Activated B cell treated with CpG ODN at 0.5 μM for 24 hours (primary cell): ENCODE measurements at places on chromosomes 6 and 20. TPM values are rescaled to one million over a fixed set of nuclear protein-coding genes. Genes with fewer than 3 reads are reported as not detected.

Gene TCF19
- total RNA-seq = 17.3 TPM in 2 replicates

Gene SEMG1
- not detected in 2 replicates for total RNA-seq

- DNase-seq = no peak
Observed at GRCh38 chr20:1881240-1881835, 13.9 kb upstream of the SIRPA start.

GRCh38 chr6:161393839-161394364 is 120.0 kb upstream of the AGPAT4 start:
- DNase-seq = no peak

GRCh38 chr6:93932175-93932574 is 512.8 kb upstream of the EPHA7 start:
- no peak for DNase-seq

Gene PREX1
- total RNA-seq = 65.0 and 71.4 TPM in 2 replicates

Gene PHACTR1
- 109 and 115 TPM in 2 replicates for total RNA-seq

- no peak for DNase-seq
Observed at GRCh38 chr6:38901802-38902522, 146.6 kb upstream of the GLP1R start.

DNA sequence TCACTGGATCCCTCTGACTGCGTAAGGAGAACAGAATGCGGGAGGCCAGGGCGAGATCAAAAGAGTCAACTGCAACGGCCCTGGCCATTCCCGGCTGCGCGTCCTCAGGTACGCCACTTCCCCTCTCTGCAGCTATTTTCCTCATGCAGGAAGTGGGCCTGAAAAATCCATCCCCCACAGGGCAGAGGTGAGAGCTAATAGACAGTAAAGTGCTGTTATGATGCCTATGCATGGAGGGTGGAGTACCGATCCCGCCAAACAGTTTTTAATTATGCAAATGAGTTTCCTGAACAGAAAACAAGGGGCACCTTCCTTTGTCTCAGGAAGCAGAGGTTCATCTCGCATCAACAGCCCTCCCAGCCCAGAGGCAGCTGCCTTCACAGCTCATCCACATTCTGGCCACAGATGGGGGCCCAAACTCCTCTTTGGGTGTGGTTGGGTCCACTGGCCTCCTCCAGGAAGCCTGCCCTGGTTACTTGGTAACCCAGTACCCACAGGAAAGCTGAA is 9.3 kb downstream of the PREX1 start:
- no peak for DNase-seq

Gene CRISP3
- total RNA-seq = not detected in 2 replicates

Gene BANF2
- total RNA-seq = not detected in 2 replicates

GRCh38 chr6:119308048-119308570 is 41.5 kb downstream of the MAN1A1 start:
- no peak for DNase-seq

GRCh38 chr20:61936701-61937131 is 129.0 kb downstream of the TAF4 start:
- no peak for DNase-seq

- DNase-seq = no peak
Observed at GRCh38 chr20:60765821-60766403, 486.1 kb upstream of the CDH4 start.

- no peak for DNase-seq
Observed at GRCh38 chr6:163530406-163530805, 115.9 kb downstream of the QKI start.

GRCh38 chr6:53579338-53579737 is 34.4 kb upstream of the GCLC start:
- DNase-seq = no peak

GRCh38 chr20:24738981-24739633 is 210.0 kb upstream of the CST7 start:
- no peak for DNase-seq

- no peak for DNase-seq
Observed at GRCh38 chr6:80446454-80447045, 340.1 kb downstream of the BCKDHB start.

DNA sequence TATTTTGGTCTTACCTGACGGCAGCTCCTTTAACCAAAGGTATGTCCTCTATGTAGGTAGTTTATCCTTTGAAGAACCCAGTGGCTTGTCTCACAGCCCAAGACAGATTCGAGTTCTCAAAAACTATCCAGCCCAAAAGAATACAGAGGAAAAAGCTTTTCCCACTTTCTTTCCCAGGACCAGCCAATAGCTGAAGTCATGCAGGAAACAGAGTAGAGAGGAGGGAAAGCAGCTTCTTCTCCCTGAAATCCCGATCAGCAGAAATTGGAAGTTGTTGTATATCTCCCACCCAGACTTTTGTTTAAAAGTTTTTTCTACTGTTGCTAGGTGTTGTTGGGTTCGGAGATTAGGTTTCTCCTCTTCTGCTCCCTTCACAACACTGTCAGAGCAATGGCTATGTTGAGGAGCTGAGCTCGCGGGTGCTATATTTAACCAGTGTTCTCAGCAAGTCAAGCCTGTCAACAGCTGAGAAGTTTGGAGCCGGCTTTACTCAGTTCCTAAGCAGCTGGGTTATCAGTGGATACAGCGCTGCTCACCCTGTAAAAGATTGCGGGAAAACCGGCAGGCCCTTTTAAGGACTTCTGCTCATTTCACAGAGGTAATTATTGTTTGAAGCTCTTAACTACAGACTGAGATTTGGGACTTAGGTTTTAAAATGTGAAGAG is at the start of gene FILIP1:
Gene FILIP1, minus strand, starts transcription at position 401 of the 665 bp plus-strand sequence. CDS start 78,828 bp downstream, outside the sequence.
- DNase-seq = no peak

- no peak for DNase-seq
Observed at GRCh38 chr6:151172751-151173150, 67.0 kb upstream of the AKAP12 start.

GRCh38 chr20:60063048-60063451 is 104.8 kb downstream of the CDH26 start:
- DNase-seq = no peak

Gene SLC22A2
- not detected in 2 replicates for total RNA-seq

DNA sequence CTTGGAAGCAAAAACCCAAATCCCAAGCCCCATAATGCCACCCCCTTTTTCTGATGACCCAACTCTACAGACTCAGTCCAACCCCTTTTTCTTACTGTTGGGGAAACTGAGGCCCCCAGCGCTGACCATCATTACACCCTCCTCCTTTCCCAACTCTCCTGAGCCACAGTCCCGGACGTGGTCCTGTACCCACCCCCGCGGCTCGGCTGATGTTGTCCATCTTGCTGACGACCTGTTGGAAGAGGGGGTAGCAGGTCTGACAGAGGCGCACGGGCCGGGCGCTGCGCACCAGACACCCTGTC is 533 bp downstream of the OSTM1 start:
- no peak for DNase-seq

Gene IL17A
- total RNA-seq = not detected in 2 replicates

- peak; percentile 59 for DNase-seq
Observed at GRCh38 chr6:25027221-25027916, 91.6 kb upstream of the RIPOR2 start.
